Fibroblast of upper back skin (primary cell): ENCODE measurements at places on chromosomes 4 and X.

GRCh38 chr4:72109364-72109763 is 77.6 kb downstream of the NPFFR2 start:
- no peak for DNase-seq

DNA sequence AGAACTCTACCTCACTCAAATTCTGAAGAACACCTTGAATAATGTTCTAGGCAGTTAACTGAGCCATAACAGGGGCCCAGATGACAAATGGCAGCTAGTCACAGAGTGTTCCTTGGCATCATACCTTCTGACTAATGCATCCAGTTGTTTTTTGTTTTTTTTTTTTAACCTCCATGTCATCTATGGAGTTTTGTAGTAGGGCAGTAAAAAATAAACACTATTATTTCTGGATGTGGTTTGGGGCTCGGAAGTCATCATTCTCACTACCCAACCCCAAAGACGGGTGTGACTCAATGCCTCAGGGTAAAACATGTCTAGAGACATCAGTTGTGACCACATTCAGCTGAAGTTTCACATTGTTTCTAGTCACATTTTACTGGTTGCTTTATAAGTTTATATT is 31.2 kb upstream of the MCF2 start:
- peak; percentile 13 for DNase-seq

- DNase-seq: no peak
Observed at GRCh38 chr4:184364100-184364921, 110.0 kb downstream of the IRF2 start.

- peak; percentile 77 for DNase-seq
Observed at GRCh38 chr4:137124278-137124932, 407.9 kb downstream of the PCDH18 start.

- no peak for DNase-seq
Observed at GRCh38 chr4:111572470-111572869, 572.8 kb upstream of the FAM241A start.

DNA sequence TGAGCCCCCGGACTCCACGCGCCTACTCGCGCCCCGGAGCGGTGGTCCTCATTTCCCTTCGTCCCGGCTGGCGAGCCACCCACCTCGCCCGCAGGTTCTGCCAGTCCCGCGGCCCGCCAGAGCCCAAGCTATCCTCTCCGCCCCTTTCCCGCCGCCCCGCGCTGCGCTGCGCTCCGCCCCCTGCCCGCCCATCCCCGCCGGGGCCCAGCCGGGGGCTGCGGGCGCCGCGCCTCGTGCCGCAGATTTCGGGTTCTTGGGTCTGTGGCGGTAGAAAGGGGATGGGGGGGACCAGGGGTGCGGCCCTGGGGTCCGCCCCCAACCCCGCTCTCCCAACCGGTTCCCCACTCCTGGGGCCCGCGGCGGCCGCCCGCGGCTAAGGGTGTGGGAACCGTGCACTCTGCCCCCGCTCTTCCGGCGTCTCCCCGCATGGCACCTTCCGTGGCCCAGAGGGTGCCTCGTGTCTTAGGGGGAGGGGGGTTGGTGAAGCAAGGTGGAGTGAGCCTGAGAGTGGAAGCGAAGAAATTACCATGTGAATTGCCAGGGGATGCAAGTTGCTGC is 650.8 kb upstream of the DIPK2B start:
- no peak for DNase-seq

GRCh38 chr4:173505924-173506518 is 24.0 kb downstream of the HAND2 start:
- DNase-seq: peak; percentile 54

- peak; percentile 63 for DNase-seq
Observed at GRCh38 chr4:170090352-170091052, 746 bp upstream of the AADAT start.

DNA sequence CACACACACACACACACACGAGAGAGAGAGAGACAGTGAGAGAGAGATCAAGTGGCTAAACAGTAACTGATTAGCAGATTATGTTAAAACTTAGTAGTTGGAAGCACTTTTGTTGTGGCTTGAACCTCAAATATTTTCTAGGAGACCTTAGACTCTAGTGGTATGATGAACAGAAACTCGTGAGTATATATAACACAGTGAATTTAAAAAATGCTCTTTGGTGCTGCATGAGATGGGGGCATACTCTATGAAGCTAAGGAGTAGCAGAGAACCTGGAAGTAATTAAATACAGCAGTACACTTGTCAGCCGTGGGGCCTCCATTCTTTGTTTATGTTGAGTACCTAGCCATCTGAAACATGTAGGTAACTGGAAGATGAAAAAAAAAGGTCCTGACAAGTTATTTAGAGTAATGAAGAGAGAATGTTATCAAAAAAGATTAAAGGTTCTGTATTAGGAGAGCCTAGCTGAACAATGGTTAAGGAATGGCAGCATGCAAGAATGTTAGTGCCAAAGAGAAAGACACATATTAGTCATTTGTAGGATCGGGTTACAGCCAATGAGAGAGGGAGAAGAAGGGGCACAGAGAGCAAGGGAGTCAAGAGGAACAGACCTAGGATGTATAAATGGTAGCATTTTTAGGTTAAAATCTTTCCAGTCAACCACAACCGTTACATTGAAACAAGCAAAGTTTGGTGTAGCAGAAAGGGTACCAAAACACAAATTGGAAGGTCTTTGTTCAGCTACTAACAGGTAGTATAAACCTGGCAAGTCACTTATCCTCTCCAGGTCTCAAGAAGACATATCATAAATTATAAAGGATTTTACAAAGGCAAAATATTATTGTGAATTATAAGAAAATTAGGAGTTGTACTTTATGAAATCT is 316.7 kb upstream of the DIPK2B start:
- DNase-seq: peak; percentile 84

DNA sequence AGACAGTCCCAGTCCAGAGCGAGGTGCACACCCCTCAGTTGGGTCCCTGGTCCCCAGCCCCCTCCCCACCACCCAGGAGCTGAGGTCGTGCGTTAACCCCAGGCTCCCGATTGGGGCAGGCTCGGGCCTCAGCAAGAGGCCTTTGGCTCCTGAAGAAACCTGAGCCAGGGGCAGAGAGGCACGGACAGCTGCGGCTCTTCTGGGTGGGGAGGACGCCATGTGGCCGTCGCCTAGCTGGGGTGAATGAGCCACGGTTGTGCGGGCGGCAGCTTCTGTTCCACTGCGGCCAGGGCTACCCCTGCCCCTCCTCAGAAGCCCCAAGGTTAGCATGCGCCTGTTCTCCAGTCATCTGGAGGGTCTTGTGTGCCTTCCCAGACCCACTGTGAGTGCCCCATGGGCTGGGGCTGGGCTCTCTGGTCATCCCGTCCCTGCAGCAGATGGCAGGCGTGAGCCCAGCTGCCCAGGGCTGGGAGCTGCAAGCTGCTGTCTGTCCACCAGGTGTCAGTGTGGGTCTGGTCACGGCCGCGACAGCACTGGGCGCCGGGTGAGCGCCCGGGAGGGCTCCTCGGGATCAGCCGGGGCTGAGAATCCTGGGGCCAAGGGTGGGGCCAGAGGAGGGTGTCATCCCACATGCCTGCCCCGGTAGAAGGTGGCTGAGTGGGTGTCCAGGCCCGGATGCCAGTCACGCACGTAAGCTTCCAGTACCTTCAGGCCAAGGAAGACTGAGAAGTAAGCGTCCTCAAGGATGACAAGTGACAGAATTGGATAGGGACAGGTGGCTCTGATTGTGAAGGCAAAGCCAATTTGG is 21.9 kb downstream of the ATP2B3 start:
- peak; percentile 43 for DNase-seq

GRCh38 chr4:166481739-166482138 is 608.7 kb downstream of the TLL1 start:
- DNase-seq: no peak

DNA sequence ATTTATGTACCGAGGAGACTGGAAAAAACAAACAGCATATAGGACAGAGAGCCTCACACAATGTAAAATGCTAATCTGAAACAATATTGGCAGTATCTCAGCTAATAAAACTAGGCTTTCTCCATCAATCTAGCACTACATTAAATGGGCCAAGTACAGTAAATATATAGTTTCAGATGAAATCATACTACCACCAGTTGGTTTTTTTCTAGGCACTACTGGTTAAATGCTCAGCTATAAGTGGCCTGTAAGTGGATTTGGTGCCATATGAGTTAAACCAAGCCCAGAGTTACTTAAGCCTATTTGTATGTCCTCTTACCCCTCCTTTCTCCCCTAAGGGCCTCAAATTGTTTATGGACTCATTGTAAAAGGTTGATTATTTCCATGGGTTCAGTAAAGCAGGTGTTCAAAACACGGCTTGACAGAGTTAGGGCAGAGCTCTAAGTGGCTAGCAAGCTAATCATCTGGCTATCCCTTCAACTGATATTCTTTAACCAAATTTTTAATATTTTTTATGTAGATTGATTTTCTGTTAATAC is 57.5 kb downstream of the FAM13A start:
- DNase-seq: no peak

GRCh38 chrX:72100824-72101351 is 30.8 kb downstream of the RTL5 start:
- no peak for DNase-seq

DNA sequence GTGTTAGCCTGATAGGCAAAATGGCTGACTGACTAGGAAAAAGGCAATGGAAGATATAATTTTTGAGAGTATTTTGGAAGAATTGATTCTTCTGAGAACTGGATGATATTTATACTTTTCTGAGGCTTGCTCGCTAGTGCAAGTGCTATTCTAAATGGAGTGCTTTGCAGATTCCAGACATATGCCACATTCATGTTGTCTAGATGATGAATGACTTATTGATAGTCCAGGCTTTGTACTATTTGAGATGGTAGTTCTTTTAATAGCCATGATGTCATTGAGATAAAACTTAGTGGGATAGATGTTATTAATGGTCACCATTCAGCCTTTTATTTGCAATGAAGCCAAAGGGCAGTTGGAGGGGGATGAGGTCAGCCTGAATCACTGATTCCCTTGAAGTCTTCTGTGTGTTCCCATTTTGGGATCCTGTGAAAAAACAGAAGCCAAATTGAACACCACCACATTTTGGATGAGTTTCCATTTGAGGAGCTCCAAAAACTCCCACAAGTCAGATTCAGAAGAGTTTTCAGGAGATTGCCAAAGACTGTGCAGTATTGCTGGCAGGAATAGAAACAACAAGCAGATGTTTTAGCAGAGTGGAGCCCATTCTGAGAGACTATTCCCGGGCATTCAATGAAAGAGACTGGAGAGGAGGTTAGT is 184.1 kb downstream of the IL1RAPL2 start:
- peak; percentile 10 for DNase-seq

DNA sequence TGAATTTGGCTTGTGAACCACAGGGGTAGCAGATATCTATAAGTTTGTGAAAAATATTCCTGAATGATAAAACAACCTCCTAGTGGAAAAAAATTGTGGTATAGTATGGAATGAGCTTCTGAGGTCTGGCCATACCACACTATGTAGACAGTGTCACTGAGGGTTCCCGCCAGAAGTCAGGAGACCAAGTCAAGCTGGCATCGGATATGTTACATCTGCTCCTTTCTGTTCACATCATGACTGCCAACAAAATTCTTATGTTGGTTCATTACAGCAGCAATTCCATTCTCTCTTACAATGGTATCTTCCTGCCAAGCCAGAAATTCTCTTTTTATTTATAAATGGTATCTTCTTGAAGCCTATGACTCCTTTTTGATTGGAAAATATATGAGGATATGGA is 273.0 kb downstream of the PPP3CA start:
- peak; percentile 1 for DNase-seq

GRCh38 chrX:70293621-70294020 is 3.7 kb downstream of the KIF4A start:
- no peak for DNase-seq

DNA sequence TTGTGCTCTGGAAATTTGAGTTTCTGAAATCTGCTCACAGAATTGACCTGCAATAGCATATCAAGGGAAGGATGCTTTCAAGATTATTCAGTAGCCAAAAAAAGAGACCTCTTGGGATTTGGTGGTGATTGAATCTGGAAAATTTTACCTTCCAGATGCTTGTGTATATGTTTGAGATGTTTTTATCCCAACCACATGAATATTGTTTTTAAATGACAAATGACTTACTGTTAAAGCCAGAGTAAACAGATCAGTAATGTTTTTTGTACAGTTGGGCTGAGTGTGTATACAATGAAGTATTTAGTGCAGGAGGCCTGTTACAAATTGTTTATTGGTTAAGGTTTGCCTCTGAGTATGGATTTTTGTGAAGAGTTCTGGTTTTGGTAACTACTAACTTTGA is 126.5 kb downstream of the CBR4 start:
- peak; percentile 73 for DNase-seq

- DNase-seq: no peak
Observed at GRCh38 chrX:39601231-39602177, 496.3 kb downstream of the BCOR start.

DNA sequence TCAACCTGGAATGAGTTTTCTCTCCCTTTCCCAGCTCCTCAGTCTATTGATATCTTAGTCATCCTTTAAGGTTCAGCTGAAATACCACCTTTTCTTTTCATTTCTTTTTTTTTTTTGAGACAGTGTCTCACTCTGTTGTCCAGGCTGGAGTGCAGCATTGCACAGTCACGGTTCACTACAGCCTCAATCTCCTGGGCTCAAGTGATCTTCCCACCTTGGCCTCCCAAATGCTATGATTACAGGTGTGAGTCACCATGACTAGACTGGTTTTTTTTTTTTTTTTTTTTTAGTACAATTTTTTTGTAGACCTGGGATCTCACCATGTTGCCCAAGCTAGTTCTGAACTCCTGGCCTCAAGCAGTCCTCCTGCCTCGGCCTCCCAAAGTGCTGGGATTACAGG is 28.9 kb downstream of the AFF1 start:
- DNase-seq: peak; percentile 39

DNA sequence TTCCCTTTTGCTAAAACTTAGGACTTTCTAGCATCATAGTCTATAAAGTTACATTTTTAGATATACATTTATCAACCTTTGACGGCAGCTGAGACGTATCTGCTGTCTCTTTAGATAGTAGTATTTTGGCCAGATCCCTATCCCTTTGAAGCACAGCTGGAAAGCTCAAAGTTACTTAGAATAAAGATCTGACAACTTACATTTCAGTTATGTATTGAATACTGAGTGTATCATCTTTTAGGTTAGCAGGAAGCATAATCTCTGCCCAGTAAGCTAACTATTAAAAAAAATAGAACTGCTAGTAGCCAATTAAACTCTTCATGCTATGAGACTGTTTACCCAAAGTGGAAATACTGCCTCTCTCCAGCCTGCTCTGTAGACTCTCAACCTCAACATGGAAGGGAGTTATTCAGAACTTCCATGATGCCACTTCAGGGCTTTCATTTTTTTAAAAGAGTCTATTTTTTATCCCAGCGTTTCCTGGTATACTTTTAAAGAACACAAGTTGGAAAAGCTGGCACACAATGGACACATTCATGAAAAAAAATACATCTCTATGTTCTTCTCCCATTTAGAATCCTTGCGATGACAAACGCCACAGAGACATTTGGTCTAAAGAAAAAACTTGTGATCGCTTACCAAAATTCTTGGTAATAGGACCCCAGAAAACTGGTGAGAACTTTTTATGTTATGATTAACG is 126.3 kb downstream of the PRSS12 start:
- no peak for DNase-seq

DNA sequence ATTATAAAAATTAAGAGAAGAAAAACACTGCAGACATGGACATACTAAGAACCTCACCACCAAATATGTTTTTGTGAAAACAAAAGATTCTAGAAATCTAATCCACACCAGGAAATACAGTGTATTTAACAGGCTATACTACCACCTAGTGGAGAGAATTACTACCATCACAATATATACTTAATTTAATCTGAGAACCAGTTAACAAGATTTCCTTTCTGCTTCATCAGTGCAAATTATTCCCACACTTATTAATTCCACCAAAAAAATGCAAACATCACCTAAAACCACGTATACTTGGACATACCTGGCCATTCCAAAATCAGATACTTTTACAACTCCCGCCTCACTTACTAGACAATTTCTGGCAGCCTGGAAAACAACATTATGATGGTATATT is 7.0 kb upstream of the TXK start:
- peak; percentile 56 for DNase-seq
